Daoy (cell line): ENCODE measurements at places on chromosomes 6 and 20. TPM values are rescaled to one million over a fixed set of nuclear protein-coding genes. Genes with fewer than 3 reads are reported as not detected.

- no peak for DNase-seq
These were observed 251.8 kb upstream of the OPRM1 start for GRCh38 chr6:153787341-153787606.

DNA sequence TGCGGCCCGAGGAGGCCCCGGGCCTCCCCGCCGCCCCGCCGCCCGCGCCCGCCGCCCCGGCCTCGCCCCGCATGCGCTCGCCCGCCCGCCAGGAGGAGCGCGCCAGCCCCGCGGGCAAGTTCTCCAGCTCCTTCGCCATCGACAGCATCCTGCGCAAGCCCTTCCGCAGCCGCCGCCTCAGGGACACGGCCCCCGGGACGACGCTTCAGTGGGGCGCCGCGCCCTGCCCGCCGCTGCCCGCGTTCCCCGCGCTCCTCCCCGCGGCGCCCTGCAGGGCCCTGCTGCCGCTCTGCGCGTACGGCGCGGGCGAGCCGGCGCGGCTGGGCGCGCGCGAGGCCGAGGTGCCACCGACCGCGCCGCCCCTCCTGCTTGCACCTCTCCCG is 1.5 kb downstream of the FOXQ1 start:
- no peak for DNase-seq

DNA sequence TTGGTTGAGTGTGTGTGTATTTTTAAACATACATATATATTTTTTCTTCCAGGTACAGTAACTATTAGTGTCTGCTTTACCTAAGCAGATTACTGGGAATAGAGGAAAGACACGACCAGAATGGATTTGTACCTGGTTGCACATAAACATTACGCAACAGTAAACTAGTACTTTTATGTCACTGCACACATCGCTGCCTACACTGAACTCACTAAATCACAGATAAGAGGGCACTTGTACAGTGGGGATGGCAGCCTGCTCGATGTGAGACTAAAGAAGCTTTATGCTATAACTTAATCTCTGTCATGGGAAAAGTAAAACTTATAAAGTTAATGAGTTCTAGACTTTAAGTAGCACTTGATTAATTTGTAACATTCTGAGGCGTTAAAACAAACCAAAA is 89.5 kb upstream of the SIM1 start:
- DNase-seq = no peak

The NINL gene
- 3.3 and 5.8 TPM in 2 replicates for total RNA-seq

The TFAP2A gene
- 4.5 and 5.6 TPM in 2 replicates for total RNA-seq

DNA sequence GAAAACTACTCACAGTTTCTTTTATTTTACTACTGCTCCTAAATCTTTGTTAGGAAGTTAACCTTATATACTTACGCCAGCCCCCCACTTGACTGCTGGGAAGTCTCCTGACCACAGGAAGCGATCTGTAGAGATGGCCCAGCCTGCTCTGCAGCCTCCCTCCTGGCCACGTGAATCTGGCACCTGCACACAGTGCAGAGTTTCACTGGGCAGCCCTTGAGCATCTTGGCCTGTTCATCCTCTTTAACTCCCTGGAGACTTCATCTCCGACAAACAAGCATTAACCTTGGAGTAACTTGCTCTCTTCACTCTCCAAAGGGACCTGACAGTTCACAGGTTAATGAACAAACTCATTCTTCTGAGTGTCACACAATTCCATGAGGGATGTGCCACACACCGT is 294.1 kb downstream of the BTBD9 start:
- no peak for DNase-seq
